Fibroblast of upper back skin (primary cell): ENCODE measurements at places on chromosomes 3 and 15.

DNA sequence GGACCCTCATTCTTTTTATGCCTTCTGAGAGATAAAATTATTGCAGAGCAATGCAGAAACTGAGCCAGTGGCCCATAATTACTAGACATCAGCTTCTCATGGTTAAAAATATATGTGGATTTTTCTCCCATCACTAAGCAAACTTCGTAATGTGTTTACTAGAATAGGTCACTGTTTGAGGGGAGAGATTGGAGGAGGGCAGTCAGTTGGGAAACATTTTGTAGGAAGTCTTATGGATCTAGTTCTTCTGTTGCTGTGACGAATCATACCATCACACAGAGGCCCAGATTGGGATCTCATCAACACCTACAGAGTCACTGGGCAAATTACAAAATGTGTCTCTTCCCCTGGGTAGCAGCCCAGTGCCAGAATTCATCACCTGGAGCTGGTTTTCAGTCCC, 81.4 kb downstream of the PDE8A start:
- no peak for DNase-seq

GRCh38 chr3:87197531-87197930, 29.6 kb upstream of the CHMP2B start:
- DNase-seq = no peak

DNA sequence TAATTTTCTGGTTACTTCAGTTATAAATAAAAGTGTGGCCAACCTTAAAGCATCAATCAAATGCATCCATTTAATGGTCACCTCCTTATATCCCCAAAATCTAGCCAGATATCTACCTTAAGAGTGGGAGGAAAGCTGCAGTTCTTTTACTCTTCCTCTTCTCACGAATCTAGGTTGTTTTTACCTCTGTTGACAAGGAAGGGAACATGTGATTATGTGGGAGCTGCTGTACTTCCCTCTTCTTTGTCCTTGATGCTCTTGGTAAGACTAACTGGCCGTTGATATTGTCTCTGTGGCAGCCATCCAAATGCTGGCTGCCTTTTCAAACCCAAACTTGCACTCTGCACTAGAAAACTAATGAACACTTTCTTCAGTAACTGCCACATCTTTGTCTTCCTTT, 275.3 kb upstream of the CADM2 start:
- DNase-seq = no peak

GRCh38 chr3:136804141-136804540, 14.8 kb upstream of the SLC35G2 start:
- DNase-seq = no peak

- DNase-seq = no peak
Measured at GRCh38 chr3:149374391-149374790, 3.1 kb downstream of the TM4SF1 start.

- DNase-seq = no peak
Measured at GRCh38 chr15:48253172-48253571, 47.1 kb downstream of the SLC12A1 start.

GRCh38 chr3:40718209-40718608, 193.4 kb downstream of the ZNF621 start:
- no peak for DNase-seq

GRCh38 chr3:17623464-17623863, 119.0 kb downstream of the TBC1D5 start:
- no peak for DNase-seq

GRCh38 chr15:29053661-29054131, 167.9 kb downstream of the APBA2 start:
- DNase-seq = no peak

- no peak for DNase-seq
Measured at GRCh38 chr3:45962033-45962432, 18.8 kb downstream of the CXCR6 start.

GRCh38 chr3:71070497-71071463, 512.7 kb downstream of the FOXP1 start:
- DNase-seq = no peak

DNA sequence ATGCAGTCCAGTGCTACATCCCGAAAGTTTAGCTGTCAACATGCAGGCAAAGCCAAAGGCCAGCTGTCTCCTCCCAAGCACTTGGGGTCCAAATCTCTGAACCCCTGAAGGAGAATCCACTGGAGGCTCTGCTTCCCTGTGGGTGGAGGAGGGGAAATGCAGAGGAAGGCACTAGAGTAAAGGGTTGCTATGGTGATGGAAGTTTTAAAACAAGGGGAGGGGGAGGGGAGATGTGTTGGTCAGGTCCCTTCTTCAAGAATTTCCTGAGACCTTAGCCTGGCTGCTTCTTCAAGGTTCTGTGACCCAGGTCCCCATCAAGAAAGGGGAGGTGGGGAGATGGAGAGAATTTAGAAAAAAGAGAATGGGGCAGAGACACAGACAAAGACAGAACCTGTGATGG, 2.3 kb downstream of the CAMKV start:
- no peak for DNase-seq

DNA sequence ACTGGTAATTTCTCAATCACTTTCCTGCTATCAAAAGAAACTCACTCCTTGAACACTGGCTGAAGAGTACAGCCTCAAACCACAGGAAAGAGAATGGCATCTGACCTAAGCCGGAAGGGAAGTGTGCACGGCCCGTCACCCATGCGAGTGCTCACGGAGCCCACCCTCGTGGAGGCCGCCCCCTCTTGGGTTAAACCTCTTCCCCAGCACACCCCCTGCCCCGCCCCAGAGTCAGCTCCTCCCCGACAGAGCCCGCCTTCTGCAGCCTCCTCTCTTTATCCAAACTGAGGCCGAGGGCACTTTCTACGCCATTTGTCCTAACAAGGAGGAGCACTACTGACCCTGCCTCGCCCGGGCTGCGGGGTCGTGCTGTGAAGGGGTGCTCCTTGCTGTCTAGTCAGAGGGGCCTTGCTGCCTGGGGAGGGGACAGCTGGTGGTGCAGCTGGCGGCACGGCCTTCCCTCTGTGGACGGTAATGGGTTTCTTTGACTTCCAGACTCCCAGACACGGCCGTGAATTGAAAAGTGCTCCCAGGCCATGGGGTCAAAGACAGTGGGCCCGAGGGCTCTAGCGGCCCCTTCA, 137.7 kb downstream of the NSMCE3 start:
- no peak for DNase-seq

DNA sequence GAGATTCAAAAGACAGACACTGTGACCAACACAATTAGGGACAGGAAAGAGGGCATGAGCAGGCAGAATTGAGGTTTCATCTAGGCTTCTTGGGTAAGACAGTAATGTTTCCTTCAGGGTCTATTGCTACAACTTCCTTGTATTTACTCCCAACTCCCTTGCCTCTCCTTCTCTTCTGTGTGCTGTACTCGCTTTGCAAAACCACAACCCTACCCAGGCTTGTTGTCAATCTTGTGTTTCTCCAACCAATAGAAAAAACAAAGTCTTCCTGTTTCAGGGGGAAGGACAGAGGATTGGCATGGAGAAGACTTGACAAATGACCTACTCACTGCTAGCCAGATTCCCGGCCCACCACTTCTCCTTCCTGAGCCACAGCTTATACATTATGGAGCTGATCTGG, 36.3 kb upstream of the MASP1 start:
- no peak for DNase-seq

GRCh38 chr15:85905751-85906450, 111.2 kb upstream of the KLHL25 start:
- DNase-seq = no peak

DNA sequence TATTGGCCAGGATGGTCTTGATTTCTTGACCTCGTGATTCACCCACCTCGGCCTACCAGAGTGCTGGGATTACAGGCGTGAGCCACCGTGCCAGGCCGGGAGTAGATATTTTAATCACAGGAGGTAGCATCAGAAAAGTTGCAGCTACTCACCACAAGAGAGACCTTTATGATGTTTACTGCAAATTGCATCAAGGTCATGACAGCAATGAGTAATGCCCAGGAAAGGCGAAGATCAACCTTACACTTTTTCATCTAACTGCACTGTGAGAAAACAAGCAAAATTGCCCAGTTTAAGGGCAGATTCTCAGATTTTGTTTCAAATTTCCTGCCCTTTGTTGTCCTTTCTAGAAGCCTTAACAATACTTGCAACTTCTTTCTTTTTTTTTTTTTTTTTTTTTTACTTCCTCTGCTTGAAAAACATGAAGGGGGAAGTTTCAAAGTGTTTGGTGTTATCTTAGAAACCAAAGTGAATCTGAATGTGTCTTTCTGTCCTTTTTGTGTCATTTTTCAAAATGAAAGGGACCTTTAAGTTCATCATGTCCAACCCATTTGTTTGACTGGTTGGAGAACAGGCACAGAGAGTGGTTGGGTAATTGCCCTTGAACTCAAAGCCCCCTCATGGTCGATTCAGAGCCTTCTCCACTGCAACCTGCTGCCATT, 25.0 kb downstream of the TGFBR2 start:
- DNase-seq = peak; percentile 19

DNA sequence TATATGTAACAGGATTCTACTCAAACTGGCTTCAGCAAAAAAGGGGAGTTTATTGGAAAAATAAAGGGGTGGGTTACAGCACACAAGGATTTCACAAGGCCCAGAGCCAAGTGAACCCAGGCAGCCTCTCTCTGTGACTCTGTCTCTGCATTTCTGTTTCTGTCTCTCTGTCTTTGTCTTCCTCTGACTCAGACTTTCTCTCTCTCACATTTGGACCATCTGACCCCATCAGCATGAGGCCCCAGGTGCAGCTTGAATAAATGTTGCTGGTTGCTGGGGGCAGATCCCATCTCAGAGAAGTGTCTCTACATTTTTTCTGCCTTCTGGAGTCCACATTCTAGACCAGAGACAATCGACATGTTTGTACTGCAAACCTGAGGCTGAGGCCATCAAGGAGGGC, 45.0 kb downstream of the RPLP1 start:
- DNase-seq = no peak

DNA sequence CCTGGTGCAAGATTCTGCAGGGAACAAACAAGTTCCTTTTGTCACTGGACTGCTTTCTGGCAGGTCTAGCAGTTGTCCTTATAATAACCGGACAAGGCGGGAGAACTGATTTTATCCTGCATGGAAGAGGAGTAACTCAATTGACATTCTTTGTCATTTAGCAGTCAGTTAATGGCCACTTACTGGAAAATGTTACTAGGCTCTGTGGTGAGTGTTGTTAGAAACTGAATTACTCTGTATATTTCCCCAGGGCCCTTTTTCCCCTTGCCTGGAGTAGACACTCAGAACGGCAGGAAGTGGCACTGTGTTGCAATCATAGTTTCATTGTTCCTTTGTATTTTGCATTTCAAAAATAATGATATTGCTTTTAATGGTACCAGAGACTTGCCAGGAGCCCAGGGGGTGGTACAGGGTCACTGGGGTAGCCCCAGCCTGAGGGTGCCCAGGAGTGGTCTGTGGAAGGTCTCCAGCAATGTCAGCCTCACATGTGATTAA, 318.6 kb upstream of the LRRFIP2 start:
- peak; percentile 63 for DNase-seq

DNA sequence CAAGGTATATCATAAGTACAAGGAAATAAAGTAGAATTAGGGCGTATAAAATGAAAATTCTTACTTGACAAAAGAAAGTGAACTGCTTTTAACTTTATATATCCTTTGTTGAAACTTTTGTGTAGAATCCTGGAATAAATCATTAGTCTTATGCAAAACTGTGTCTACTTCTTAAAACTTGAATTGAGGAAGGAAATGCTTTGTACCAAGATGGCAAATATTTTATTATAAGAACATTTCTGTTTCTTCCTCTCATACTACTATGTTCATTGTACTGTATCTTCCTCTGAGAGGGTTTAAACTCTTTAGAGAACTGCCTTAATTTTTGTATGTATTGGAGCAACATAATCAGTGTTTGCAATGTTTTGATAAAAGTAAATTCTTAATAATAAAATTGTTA, 42.0 kb downstream of the RASA2 start:
- DNase-seq = no peak

DNA sequence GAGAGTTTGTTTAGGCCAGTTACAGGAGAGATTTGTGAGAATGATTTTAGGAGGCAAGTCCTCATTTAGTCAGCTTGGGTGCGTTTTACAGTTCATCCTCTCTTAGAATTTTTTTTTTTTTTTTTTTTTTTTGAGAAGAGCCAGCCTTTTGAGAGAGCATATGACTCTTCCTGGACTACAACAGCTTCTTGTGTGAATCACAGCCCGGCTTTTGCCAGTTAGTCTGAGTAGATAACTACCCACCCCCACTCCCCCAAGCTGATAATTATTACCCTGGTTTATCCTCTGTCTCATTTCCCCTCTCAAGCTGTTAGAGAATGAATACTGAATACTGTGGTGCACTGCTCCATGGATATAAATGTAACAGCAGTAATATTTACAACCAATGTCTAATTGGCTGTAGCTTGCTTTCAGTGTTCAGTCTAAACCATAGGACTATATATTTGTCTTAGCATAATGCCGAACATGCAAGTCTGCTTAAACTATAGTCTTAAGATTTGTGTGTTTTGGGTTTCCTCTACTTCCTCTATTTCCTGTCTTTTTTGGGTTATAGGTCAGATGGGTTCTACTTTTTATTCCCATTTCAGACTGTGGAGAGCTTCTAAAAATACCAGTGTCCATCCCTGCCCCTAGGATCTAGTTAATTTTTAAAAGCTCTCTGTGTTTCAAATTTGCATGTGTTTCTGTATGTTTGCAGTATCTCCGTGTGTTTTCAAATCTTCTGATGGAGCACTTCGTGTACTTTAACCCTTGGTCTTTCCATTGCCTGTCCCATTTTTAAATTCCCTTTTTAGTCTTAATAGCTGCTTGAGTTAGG, 8.0 kb downstream of the CHD2 start:
- peak; percentile 91 for DNase-seq

DNA sequence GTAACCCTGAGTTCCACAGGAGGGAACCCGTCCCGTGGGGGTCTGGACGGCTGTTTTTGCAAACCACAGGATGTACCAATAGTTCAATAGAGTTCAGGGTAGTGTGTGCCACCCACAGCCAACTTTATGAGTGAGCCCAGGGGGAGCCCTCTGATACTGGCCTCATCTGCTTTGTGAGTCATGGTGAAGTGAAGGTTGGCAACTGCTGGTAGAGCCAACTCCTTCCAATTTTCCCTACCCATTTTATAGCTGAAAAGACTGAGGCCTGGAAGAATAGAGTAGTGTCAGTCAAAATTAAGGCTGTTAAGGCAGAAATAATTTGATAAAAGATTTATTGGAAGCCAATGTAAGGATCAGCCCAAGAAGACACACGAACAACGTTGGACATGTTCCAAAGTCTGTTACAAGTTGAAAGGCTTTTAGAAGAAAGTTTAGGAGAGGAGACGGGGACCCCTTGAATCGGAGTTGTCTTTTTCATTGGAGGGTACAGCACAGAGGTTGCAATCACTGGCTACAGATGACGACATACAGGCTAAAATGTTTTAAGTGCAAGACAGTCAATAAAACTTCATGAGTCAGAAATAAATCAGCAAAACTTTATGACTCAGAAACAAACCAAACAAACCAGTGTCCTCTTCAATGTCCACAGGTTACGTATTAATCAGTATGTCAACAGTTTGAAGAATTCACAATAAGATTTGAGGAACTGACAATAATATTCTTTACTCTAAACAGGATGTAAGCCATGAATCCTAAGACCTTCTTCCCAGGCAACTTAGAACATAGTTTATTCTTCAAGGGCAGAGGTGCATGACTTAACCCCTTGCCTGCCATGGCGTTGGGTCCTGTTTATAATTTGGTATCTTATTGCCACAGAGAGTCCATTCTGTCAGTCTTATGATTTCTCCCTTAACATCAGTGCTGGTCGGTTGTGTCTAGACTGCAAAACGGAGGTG, 62.9 kb upstream of the NR2E3 start:
- DNase-seq = peak; percentile 41

GRCh38 chr3:187989575-187990153, 164.3 kb upstream of the LPP start:
- DNase-seq = peak; percentile 41

- DNase-seq = no peak
Measured at GRCh38 chr3:187382609-187383151, 14.5 kb downstream of the RTP4 start.
